ENCODE measurements at places on chromosomes 1 and 21.

DNA sequence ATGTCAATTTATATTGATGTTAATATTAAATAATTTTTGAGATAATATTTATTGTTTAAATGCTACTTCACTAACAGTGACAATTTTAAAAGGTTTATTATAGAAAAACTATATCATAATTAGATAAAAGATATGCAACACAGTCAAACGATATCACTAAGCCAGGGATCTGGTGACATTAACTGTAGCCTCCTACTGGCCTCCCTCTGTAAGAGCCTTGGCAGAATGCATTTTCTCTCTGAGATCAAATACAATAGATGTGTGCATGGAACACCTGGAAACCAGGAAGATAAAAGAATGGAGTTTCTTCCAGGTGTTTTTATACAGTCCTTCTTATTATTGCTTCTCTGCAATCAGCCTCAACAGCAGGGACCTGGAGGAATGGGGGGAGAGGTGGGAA lies 1762.1 kb downstream of the BRINP3 start:
- no peak for DNase-seq

GRCh38 chr1:71647513-71648300 lies 566.9 kb upstream of the ZRANB2 start:
- no peak for DNase-seq

- no peak for DNase-seq
These were observed 24.6 kb downstream of the TEX35 start for GRCh38 chr1:178537382-178538090.

DNA sequence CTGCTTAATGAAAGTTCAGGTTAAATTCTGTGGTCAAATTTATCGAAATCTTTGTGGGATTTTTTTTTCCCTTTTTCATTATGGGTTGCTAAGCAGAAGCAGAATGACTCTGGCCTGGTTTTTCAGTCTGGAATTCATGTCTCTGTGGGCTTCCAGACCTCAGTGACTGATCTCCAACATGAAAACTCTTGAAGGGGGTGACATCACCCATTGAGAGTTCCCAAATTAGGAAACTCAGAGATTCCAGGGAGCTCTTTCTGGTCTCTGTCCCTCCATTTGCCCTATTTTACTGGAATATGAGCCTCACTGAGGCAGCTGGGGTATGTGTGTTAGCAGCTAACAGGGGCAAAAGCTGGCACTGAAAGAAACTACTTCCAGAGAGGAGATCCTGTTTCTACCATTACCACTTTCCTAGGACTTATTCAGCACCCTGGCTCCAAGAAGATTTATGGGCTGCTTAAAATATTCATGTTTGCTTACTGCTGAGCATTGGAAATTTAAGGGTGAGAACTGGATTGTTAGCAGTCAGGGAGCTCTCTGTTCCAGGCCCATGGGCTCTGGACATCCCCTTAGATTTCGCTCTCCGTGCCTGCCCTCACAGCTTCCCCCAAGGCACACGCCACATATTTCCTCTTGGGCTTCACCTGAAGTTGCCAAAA lies 203.4 kb upstream of the SPAG17 start:
- no peak for DNase-seq

DNA sequence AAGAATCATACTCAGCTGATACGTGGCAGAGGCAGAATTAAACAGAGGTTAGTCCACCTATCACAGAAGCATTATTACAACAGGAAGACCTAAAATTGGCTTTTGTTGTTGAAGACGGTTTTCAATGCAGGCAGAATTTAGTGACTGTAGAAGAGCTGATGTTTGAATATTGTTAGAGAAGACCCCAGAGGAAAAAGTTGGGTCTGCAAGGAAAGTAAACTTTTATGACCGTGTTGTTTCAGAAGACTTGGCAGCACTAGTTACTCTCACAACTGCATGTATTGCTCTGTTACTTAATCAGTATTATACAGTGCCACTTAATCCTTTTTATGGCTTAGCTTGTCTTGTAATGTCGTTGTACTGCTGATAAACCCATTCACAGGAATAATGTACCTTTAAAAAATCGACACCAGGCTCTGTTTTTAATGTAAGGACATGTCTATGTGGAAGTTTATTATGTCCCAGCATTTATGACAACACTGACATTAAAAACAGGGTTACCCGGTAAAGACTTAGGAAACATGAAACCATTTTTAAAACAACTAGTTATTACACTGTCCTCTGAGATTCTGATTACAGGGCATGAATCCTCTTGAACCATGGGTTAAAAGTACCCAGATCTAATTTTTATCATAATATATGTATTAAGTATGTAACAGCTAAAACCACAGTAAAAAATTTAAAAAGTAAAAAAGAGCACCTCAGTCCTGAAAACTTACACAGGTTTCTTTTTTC lies 235.4 kb downstream of the TTLL7 start:
- no peak for DNase-seq

GRCh38 chr1:207886227-207886626 lies 24.7 kb downstream of the CD34 start:
- DNase-seq: no peak

DNA sequence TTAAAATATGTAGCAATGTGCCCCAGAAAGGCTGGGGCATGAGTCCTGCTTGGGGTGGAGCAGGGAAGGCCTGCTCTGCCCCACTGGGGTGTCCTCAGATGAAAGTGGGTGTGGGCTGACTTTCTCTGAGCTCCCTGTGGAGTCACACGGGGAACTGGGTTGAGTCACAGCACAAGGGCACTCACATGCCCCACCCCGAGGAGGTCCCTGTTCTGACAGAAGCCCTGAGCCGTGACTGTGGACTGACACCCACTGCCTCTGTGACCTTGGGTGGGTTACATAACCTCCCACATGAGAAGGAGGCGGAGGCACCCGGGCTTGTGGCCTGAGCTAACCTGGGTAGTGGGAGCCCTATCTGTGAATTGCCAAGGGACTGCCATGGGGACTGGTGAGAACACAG lies 52.5 kb upstream of the TINAGL1 start:
- no peak for DNase-seq

DNA sequence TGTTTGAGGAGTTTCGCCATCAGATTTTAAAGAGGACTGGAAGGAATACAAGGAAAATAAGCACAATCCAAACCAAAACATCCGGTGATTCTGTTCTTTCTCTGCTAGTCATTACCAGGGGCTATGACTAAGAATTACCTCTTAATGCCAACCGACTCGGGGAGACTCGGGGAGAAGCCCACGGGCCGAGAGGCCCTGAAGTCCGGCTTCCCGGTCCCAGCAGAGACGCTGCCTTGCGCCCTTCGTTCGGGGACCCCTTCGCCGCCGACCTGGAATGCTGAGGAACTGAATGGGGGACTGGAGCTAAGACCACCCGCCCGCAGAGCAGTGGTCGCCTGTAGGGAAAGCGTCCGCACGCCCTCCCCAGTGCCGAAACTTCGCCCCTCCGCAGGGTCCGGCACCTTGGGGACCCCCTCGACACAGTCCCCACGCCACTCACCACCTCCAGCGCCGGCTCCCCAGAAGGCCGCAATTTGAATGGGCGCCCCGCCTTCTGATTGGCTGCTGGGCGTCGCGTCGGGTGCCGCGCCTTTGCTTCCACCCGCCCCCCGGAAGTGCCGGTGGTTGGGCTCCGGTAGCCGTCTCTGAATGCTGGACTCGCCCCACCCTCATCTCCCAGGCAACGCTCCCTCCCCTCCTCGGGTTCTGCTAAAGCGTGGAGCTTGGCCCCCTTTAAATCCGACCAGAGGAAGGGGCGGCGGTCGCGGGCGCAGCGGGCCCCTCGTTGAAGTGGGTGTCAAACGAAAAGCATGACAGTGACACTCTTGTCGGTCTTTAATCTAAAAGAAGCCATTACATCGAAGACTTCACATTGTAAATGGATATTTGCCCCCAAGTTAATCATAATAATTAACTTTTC lies at the start of gene KIF14:
TSS of gene KIF14 (minus strand) at position 479 of the 859 bp plus-strand sequence. CDS start 2,028 bp downstream, outside the sequence.
- DNase-seq: peak; percentile 89

DNA sequence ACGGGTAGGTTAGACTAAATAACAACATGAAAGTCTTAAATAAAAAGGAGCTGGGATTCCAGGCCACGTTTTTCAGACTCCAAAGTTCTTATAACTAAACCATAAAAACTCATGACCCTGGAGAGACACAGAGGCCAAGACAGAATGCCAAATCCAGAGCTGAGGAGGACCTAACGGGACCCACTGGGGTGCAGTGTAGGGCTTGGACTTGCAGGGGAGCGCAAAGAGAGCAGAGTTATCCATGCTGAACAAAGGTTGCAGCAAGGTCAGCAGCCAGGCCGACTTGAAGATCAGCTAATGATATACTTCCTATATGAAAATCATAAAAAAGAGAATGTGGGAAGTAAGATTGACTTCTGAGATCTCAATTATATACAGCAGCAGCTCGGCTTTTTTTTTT lies 237.1 kb downstream of the TM2D1 start:
- no peak for DNase-seq

DNA sequence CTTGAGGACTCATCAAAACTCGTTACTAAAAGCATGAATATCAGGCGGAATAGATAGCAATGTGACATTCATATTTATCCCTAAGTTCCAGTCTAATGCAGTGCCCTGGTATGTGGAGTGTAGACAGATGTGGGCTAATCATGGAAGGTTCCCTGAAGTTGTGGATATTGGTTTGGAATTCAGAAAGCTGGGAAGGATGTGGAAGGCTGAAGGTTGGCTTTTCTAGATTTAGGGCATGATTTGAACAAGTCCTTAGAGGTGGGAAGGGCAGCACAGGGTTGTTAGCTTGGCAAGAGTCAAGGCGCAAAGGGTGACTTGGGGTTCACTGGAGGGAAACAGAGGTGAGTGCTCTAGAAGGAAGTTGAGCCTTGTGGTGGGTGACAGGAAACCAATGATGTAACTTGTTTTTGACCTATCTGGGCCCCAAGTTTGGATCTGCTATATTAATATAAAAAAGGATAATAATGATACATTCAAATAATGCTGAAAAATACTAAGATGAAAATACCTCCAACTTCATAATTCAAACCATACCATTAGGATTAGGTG lies 21.9 kb downstream of the LGALS8 start:
- DNase-seq: no peak

GRCh38 chr1:6623269-6623965 lies 1.3 kb upstream of the THAP3 start:
- DNase-seq: no peak

GRCh38 chr1:47555841-47556560 lies 118.2 kb downstream of the FOXD2 start:
- DNase-seq: no peak

GRCh38 chr1:96820107-96820506 lies 98.5 kb downstream of the PTBP2 start:
- DNase-seq: no peak

DNA sequence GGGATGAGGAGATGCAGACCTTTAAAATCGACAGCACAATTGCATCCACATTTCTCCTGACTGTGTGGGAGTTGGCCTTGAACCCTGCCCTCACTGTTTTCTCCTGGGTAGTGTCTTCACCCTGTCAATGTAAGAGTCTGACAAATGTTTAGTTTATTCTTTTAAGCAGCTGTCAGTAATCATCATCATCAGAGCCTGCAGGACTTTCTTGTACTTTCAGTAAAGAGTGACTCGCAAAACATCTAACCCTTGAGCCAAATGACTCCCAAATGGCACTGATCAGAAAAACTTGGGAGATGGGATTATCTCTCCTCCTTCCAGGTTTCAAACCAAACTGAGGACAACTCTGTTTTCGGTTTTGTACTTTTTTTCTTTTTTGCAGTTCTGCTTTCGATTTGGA lies 460.2 kb downstream of the KIF26B start:
- no peak for DNase-seq

DNA sequence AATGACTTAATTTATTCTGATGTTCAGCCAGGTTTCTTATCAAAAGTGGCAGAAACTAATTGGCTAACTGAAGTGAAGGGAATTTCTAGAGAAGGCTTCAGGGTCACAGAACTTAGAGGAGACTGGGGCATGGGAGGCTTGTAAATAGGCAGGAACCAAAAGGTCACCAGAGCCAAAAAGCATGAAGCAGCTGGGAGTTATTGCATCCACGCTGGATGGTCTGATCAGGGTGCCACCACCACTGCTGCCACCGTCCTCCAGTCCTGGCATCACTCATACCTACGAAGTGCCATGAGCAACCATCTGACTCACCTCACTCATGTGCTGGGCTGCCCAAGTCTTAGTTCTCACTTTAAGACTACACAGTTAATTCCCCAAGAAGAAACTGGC lies 82.5 kb upstream of the DPH5 start:
- DNase-seq: no peak

DNA sequence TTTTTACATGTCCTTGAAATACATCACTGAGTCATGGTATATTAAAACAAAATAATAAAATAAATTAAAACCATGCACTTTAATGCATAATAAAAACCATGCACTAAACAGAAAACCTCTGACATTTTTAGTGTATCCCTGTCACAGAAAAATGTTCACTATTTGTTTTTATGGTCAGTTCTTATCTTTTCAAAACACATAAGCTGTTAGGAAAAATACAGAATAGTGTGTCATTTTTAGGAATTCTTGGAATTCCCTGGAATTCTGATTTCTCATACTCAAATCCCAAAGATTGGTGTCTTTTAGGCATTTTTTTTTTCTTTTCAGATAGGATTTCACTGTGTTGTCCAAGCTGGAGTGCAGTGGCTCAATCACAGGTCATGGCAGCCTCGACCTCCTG lies 25.1 kb upstream of the TINAGL1 start:
- no peak for DNase-seq

GRCh38 chr1:30135698-30136097 lies 587.7 kb downstream of the MATN1 start:
- DNase-seq: no peak

All from CD4-positive, alpha-beta memory T cell (primary cell).